ENCODE measurements at places on chromosomes 4 and X.

- DNase-seq = no peak
Observed at GRCh38 chr4:133270021-133270570, 121.0 kb downstream of the PCDH10 start.

DNA sequence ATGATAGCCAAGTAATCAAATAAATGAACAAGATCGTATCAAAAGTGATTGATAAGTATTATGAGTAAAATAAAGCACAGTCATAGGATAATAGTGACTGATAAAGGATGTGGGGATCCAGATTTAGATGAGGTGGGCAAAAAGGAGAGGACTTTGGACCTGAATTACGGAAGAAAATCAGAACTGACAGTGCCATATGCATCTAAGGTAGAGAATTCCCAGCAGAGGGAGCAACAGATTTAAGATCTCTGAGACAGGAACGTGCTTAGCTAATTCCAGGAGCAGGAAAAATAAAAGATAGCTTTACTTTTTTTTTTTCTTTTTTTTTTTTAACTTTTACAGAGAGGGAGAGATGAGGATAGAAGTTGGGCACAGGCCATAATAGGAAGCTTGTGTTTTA, 189.9 kb downstream of the NWD2 start:
- no peak for DNase-seq

DNA sequence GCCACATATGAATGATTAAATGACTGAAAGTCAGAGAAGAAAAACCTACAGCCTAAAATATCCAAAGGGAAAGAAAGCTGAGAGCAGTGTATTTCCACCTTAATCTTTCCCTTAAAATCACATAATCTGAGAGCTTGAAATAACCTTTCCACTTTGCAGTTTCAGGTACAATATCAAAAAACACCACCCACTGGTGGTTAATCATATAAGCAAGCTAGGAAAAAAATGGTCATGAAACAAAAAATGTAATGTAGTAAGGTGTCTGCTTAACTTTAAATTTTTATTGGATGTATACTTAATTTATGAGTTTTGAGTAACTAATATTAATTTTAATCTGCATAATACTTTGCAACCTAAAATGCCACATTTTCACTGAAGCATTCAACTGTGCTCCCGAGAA, 3.2 kb downstream of the PRDM5 start:
- no peak for DNase-seq

DNA sequence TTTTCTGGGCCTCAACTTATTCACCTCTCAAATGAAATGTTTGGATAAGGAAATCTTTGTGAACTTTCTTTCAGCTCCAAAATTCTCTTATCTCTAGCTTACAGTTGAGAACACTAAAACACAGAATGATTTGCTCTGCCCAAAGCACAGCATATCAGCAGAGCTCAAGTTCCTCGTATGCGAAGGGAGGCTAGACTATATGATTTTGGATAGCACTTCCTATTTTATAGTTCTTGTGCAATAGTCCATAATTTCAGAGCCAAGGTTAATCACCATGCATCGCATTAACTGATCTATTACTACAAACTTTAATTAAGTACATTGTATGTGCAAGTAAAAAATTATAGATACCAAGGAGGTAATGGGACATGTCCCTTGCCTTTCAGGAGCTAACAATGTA, 27.0 kb upstream of the KLHL13 start:
- DNase-seq = no peak

GRCh38 chr4:3241898-3242524, 6.9 kb upstream of the MSANTD1 start:
- no peak for DNase-seq

- DNase-seq = no peak
Observed at GRCh38 chr4:113636438-113636818, 125.1 kb downstream of the CAMK2D start.

- DNase-seq = no peak
Observed at GRCh38 chr4:52076731-52077130, 25.6 kb downstream of the SPATA18 start.

DNA sequence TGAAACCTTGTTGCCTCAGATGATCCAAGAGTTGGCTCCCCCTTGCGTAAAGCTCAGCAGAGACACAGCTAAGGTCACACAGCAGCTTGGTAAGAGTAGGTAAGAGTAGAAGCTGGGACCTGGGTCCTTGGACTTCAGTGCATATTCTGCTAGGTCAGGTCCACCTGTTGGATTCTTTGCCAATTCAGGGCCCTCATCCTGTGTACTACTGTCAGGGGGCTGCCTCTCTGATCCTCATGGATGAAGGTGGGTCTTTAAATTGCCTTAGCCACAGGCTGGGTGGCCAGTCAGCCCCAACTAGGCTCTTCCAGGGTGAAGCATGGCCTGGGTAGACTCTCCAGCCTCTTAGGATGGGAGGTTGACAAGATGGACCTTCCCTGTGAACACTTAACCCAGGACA, 155.8 kb downstream of the AMMECR1 start:
- peak; percentile 72 for DNase-seq

- no peak for DNase-seq
Observed at GRCh38 chrX:17788439-17788838, 51.1 kb downstream of the SCML1 start.

DNA sequence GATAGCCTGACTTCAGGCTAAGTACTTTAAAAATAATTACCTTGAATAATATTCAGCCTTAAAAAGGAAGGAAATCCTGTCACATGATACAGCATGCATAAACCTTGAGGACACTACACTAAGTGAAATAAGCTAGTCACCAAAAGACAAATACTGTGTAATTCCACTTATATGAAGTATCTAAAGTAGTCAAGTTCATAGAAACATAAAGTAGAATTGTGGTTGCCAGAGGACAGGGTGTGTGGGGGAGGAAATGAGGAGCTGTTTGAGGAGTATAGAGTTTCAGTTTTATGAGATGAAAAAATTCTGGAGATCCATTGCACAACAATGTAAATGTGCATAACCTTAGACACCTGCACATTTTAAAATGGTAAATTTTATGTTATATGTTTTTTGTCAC, 5.6 kb upstream of the STPG2 start:
- no peak for DNase-seq

- no peak for DNase-seq
Observed at GRCh38 chr4:129668092-129668491, 572.1 kb downstream of the C4orf33 start.

DNA sequence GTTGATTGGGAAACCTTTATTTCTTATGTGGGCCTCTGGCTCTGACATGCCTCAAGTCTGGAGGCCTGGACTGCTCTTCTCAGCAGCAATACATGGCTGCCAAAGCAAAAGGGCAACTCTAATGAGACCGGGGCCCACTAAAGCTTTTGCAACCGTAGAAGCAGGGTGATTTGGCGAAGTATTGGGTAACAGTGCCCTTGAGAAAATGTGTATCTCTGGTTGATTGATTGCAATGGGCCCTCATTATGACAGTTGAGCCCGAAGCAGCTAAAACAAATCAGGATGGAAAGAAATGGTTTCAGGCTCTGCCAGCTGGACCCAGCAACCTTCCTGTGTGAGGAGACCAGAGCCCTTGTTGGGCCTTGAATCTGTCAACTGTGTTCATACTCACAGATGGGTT, 73.4 kb downstream of the CLCN4 start:
- DNase-seq = no peak

GRCh38 chr4:184103527-184104264, 114.0 kb downstream of the ENPP6 start:
- DNase-seq = peak; percentile 74

DNA sequence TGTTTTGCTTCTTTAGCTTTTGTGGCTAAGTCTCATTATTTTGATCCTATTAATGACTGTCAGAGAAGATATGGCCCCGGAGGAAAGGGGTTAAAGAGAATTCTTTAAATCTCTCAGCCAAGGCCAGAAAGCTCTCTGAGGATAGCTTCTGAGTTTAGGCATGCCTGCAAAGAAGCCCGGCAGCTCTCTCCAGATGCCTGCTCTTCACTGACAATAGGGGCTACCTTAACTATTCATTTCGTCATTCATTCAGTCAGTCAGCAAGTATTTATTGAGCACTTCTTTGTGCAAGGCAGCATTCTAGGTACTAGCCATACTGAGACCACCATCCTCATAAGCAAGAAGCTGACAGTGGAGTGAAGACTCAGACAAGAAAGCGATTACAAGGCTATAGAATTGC, 34.0 kb upstream of the BMP15 start:
- no peak for DNase-seq

DNA sequence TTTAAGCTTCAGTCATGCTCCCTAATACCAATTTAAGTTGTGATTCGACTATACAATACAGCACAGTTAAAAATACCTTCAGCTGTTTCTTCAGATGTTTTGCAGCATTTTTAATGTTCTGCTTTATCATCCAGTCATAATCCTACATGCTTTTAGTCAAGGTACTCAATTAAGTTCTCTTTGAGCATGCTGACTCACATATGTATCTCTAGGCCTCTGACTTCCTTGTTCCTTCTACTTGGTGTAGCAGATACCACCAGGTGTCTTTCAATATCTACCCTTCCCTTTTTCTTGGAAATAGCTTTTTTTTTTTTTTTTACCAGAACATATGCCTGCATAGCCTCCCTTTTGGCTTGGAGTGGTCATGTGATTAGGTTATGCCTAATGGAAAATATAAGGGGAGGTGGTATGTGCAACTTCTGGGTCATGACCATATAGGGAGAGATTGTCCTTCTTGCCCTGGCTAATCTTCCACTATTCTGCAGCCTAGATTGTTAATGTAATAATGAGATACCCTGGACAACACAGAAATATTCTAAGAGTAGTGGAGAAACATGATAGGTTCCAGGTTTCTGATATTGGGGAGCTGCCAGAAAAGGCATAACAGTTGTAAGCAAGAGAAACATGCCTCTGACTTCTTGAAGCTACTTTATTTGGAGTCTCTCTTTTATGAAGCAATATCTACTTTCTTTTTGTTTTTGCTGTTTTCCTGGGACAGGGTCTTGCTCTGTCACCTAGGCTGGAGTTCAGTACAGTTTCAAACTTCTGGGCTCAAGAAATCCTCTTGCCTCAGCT, 737.2 kb upstream of the SLIT2 start:
- no peak for DNase-seq

DNA sequence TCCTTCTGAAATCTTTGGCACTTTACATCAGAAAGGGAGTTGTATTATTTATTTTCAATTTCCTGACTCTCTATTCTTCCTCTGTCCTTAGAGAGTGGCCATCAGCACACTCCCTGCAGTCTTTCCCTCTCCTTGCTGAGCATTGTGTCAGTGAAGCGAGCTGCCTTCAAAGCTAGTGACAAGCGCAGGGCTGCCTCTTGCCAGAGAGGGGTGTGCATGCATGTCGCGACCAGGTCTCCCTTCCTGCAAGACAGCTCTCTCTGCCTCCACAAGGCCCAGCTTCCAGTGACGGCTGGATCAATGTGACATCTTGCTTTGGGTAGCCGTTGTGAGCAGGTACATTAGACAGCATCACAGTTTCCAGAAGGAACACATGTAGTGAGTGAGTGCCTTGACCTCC, 810.9 kb upstream of the TENM3 start:
- no peak for DNase-seq

DNA sequence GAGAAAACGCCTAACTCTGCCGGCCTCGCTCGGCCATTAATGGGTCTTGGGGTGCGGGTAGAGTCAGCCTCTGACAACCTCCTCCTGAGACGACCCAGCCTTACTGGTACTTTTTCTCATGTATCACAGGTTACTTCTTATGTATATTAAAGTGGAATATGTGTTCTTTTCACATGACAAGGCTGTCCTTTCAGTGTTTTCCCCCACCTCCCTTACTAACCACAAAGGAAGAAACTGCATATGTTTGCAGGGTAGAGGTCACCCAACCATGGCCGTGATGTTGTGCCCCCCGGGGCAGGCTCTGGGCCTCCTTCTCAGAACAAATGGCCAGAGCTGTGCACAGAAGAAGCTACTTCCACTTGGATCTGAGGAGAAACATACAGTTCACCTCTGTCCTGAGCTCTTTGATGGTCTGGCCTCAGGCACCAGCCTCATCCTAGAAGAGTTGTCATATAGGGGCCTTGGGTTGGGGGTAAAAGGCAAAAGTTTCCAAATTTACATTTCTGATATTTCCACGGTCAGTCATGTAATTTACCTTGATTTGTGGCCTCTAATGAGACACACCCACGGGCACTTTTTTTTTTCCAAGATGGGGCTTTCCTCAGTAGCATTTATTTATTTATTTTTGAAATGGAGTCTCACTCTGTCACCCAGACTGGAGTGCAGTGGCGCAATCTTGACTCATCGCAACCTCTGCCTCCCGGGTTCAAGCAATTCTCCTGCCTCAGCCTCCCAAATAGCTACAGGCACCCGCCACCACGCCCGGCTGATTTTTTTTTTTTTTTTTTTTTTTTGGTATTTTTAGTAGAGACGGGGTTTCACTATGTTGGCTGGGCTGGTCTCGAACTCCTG, 1.9 kb downstream of the SOWAHD start:
- DNase-seq = no peak

GRCh38 chr4:74772106-74772505, 22.2 kb downstream of the BTC start:
- DNase-seq = no peak

DNA sequence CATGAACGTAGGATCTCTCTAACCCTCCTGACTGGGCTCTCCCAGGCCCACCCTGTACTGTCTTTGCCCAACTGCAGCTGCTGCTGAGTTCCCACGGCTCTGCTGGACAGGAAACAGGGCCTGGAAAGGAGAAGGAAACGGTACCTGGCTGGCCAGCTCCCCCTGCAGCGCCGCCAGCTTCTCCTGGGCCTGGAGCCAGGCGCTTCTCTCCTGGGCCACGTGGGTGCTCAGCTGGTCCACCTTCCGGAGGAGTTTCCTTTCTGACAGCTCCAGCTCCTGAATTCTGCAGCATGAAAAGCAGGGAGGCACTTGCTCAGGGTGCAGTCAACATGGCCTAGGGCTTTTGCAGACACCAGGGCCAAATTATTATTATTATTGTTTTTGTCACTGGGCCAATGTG, 6.5 kb downstream of the C4orf50 start:
- no peak for DNase-seq

GRCh38 chr4:170687751-170688150, 598.0 kb upstream of the AADAT start:
- DNase-seq = no peak

- DNase-seq = no peak
Observed at GRCh38 chrX:69285881-69286564, 120.8 kb upstream of the PJA1 start.

GRCh38 chr4:163482190-163482589, 8.6 kb upstream of the TKTL2 start:
- no peak for DNase-seq

GRCh38 chr4:48503233-48504025, 13.4 kb downstream of the ZAR1 start:
- DNase-seq = no peak

DNA sequence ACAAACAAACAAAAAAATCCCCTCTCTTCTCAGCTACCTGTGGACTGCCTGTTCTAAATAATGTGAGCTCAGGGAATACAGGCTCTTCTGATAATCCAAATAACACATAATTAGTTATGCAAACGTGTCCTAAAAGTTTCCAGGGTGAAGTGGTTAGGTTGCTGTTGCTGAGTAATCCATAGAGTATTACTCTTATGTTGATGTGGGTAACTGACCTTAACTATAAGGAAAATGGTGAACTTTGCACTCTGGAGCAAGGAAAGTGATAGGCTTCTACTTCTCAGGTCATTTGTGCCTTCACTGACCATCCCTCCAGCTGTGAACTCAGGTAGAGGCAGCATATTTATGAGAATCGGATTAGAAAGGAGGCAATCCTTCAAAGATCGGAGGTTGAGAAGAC, 19.9 kb downstream of the MSN start:
- no peak for DNase-seq
